Suppressor macrophage treated with lipopolysaccharide for 1 hour (primary cell): ENCODE measurements at places on chromosomes 3 and 15.

DNA sequence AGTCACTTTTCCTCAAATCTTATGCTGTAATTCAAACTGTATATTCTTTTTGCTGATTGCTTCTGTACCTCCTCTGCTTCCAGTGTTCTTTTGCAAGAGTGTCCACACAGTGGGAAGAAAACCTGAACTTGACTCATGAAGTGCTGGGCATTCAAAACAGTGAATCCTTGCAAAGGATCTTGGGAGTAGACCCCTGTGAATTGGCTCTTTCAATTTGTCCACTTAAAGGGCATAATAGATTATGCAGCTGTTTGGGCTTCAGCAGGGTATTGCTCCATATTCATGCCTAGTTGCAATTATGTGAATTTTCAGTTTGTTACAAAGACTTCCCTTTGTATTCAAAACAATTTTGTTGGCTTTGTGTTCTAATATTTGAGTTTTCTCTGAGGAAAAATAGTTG, 11.4 kb downstream of the ZFAND6 start:
- peak; percentile 33 for DNase-seq

GRCh38 chr3:67617518-67617917, 36.9 kb downstream of the SUCLG2 start:
- no peak for DNase-seq

- DNase-seq = no peak
These were observed 21.6 kb downstream of the PDIA5 start for GRCh38 chr3:123088387-123088786.

GRCh38 chr3:58751882-58752567, 85.5 kb upstream of the FAM3D start:
- no peak for DNase-seq

DNA sequence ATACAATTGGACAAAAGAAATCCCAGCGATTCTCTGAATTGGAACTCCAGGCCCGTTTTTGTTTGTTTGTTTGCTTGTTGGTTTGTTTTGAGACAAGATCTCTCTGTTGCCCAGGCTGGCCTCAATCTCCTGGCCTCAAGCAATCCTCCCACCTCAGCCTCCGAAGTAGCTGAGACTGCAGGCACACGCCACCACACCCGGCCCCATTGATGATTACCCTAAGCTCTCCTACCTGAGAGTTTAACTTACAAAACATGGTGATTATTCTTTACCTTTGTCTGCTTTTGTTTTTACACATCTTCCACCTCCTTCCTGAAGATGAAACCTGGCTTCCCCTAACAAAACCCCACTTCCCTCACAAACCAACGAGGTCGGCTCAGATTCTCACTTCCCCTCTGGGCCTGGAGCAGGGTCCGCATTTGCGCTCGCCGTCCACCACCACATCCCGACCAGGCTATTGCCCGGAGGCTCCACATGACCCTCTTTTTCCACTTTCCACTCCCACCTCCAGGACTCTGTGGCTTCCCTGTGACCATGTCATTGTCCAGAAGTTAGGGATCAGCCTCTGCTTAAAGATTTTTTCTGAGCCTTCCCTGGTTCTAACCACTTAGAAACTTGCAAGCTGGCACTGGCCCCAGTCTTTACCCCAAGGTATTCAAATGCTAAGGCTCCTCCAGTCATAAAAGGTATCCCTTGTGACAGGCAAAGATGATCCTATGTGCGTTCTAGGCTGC, 14.8 kb downstream of the KLHL6 start:
- peak; percentile 67 for DNase-seq

DNA sequence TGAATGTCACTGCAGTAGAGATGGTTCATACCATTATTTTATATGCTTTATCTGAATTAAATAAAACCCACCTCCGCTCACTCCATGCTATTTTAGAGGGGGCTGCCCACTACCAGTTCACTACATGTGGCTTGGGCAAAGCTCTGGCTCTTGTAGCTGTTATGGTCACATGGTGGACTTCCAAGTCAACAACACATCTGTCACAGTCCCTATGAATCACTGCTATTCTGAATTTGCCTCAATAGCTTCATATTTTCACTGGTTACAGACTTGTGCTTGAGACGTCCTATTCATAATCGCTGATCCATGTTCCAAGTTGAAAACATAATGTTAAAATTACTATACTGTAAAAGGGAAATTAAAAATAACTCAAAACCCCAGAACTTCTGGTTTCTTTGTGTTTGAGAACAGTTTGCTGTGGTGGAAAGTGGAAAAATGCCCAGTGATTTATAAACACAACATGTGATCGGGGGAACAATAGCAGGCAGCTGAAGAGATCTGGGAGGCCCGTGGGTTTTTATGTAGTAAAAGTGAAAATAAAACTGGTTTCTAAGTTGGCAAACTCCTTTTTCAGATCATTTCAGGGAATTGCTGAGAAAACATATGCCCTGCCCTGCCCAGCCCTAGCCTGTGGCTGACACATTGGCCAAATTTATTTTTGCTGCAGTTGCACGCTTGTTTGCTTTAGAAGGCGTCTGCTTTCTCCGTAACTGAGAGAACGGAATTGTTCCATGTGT, 128.8 kb upstream of the PRR23C start:
- DNase-seq = peak; percentile 28

GRCh38 chr15:70035719-70036077, 62.0 kb downstream of the TLE3 start:
- peak; percentile 85 for DNase-seq

DNA sequence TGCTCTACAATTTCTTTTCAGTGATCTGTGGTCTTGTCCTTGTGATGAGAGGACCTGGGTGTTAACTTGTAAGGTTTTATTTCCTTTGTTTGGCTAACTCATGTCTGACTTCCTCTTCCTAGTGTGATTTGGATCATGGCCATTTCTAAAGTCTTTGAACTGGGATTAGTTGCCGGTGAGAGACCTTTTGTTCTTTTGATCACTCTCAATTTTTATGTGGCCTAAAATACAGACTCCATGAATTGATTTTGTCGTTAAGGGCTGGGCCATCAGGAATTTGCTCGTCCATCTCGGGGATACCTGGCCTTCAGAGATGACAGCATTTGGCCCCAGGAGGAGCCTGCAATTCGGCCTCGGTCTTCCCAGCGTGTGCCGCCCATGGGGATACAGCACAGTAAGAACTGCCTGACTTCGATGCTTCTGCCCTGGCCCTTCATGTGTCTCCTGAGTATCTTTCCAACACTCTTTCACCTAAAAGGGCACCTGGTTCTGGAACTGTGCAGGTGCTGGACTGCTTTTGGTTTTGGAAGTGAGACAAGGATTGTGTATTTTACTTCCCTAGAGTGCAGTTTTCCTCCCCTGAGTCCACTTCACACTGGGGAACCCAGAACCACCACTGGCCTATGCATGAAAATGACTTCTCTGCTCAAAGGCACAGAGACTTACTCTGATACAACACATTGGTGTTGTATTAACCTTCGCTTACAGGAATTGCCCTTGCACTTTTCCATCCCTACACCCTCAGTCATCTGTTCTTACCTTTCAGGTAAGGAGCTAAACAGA, 13.1 kb upstream of the LRRC2 start:
- DNase-seq = peak; percentile 13

- DNase-seq = no peak
These were observed 175.4 kb downstream of the SQOR start for GRCh38 chr15:45810201-45810600.
